ENCODE measurements at places on chromosomes 6 and 20. TPM values are rescaled to one million over a fixed set of nuclear protein-coding genes. Genes with fewer than 3 reads are reported as not detected.
A peak's percentile ranks its signal among the peaks of the same experiment; 100 is the strongest.

GRCh38 chr6:137919837-137920730 lies 53.0 kb downstream of the TNFAIP3 start:
- DNase-seq: no peak

DNA sequence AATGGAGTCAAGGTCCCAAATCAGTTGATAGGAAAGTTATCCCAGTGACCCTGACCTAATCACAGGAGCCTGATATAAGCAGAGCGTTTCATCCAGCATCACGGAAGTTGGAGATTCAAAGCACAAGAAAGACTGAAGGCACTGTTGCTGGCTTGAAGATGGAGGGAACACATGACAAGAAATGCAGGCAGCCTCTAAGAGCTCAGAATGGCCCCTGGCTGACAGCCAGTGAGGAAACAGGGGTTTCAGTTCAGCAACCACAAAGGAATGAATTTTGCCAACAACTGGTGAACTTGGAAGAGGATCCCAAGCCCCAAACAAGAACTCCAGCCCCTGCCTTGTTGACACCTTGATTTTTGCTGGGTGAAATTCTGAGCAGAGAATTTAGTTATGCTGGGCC lies 778.5 kb downstream of the MAFB start:
- DNase-seq: no peak

- DNase-seq: no peak
These were observed 55.4 kb upstream of the TULP4 start for GRCh38 chr6:158256746-158257424.

DNA sequence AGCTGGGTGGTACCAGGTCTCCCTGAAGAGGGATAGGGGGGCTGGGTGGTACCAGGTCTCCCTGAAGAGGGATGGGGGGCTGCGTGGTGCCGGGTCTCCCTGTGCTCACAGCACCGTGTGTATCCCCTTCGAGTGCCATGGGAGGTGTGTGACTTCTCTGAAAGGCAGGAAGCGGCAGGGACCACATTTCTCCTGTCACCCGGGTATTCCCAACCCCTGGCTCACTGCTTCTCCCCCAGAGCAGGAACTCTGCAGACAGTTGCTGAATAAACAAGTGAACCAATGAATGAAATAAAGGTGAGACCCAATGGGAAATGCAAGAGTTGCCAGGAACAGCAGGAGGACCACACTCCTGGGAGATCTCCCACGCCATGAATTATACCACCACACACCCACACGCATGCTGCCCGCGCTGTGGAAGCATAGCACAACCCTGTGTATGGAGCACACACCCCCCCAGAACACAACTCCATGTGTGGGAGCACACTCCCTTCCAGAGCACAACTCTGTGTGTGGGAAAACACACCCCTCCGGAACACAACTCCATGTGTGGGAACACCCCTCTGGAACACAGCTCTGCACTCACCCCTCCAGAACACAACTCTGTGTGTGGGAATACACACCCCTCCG lies 50.7 kb downstream of the RNASET2 start:
- DNase-seq: peak; percentile 49

DNA sequence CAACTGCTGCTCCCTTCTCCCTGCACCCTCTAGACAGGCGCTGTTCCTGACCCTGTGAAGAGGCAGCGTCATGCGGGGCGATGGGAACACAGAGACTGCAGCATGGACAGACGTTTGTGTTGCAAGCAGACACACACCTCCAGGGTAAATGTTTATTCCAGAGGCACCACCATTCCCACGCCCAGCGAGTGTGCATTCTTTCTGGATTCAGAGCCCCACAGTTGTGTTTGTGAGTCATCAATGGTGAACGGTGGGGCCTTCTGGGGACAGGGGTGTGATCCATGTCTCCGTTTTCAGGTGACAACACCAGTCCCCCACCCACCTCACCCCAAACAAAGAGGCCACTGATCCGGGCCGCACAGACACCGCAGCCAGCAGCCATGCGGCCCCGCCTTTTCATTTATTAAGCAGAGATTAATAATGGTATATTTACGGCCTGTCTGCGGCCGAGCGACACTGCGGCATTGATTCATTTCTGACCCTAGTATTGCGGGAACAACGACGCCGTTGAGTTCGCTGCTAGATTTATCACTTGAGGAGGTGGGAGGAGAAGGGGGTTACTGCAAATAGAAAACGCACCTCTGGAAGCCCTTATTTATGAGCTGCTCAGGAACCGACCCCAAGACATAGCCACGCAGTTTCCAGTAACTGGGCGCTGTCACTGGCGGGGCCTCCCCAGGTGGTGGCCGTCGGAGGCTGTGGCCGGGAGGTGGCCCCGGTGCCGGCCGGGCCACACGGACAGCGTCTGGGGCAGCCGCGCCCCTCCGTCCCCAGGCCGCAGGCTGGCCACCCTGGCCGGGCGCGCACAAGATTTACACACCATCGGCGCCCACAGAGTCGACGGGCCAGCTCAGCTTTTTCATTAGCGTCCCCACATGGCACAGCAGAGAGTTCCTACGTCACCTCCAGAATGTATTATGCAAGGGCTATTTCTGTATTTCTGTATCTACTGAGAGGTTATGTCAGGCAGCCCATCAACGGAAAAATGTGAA lies 367.6 kb downstream of the THBS2 start:
- DNase-seq: no peak

DNA sequence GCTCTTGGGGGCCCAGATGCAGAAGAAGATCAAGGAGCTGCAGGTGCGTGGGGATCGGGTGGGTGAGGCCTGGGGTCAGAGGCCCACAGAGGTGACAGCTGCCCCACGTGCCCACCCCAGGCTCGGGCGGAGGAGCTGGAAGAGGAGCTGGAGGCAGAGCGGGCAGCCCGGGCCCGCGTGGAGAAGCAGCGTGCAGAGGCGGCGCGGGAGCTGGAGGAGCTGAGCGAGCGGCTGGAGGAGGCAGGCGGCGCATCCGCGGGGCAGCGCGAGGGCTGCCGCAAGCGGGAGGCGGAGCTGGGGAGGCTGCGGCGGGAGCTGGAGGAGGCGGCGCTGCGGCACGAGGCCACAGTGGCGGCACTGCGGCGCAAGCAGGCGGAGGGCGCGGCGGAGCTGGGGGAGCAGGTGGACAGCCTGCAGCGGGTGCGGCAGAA lies 41.5 kb downstream of the MYH7B start:
- no peak for DNase-seq

DNA sequence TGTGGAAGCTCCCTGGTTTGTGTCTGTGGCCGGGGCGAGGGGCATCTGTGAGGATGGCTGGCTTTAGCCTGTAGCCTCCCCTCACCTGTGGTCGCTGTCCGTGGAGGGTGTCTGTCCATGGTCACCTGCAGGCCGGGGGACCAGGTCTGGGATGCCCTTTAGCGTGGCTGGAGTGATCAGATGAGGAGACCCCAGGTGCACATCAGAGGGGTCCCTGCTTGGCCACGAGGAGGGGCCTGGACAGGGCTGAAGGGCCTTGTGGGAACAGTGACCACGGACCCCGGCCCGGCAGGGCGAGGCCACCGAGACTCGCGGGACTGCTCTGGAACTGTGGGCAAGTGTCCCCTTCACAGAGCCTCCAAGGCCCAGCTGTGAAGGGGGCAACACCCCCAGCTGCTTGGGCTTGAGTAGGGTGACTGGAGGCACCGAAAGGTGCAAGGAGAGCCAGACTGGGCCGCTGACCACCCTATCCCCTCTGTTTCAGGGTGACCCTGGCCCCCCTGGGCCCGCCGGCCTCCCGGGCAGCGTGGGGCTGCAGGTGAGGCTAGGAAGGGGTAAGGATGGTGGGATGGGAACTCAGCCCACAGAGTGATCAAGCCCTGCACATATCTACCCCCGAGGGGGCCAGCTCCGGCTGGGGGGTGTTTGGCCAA lies 8.6 kb downstream of the COL9A3 start:
- no peak for DNase-seq

DNA sequence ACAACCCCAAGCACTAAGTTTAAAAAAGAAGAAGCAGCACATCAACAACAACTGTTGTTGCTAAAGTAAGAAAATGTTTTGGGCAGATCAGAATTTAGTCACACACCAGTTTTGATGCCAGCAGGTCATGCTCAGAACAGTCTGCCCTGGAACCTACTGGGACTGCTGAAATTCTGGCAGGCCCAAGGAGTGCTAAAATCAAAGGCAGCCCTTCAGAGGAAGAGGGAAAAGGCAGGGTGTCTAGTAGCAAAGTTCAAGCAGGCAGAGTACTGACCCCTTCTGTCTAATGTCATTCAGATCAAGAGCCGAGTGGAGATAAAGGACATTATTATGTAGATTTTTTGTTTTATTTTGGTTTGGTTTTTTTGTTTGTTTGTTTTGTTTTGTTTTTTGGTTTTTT lies 96.6 kb upstream of the LOC128125822 start:
- no peak for DNase-seq

- no peak for DNase-seq
These were observed 99.9 kb downstream of the L3MBTL3 start for GRCh38 chr6:130118236-130118635.

DNA sequence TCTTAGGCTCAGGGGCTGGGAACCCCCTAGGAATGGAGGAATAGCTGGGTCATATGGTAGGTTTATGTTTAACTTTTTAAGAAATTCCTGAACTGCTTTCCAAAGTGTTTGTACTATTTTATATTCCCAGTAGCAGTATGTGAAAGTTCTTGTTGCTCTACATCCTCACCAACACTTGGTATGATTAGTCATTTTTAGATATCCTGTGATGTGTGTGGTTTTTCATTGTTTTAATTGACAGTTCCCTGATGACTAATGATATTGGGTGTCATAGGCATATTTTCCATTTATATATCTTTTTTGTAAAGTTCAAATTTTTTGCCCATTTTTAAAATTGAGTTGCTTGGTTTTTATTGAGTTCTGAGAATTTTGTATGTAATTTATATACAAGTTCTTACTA lies 72.3 kb downstream of the SLC16A10 start:
- DNase-seq: no peak

- DNase-seq: no peak
These were observed 115.9 kb downstream of the OTOR start for GRCh38 chr20:16864069-16864468.

GRCh38 chr6:70686548-70687133 lies 19.0 kb downstream of the SMAP1 start:
- DNase-seq: no peak

GRCh38 chr20:21503345-21503744 lies 10.5 kb downstream of the NKX2-2 start:
- no peak for DNase-seq

GRCh38 chr6:27296106-27296783 lies 15.8 kb downstream of the POM121L2 start:
- no peak for DNase-seq

DNA sequence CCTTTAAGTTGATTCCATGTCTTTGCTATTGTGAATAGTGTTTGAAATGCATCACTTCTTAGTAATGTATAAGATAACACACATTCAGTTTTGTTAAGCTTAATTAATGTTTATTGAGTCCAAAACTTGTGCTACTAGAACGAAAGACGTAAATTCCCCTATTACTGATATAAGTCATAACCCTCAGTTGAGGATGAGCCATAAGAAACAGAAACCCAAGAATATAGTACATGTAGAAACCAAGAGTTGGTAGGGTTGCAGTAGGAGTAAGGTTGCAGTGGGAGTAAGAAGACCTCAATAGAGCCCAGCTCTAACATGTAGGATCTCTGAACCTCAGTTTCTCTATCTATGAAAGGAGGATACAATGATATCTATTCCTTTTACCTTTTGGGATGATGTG lies 19.3 kb downstream of the CITED2 start:
- DNase-seq: no peak

GRCh38 chr6:111250791-111251354 lies 163.6 kb downstream of the SLC16A10 start:
- no peak for DNase-seq

GRCh38 chr6:100388868-100389519 lies 75.7 kb downstream of the SIM1 start:
- DNase-seq: no peak

GRCh38 chr20:63628246-63628975 lies 1.5 kb upstream of the GMEB2 start:
- DNase-seq: peak; percentile 73

GRCh38 chr20:50027611-50028105 lies 44.9 kb downstream of the SNAI1 start:
- peak; percentile 85 for DNase-seq

Gene PHACTR3
- total RNA-seq: 0.86 TPM

Gene BACH2
- 0.82 TPM for total RNA-seq

Gene MAP1LC3A
- 111 TPM for total RNA-seq

Gene ITPR3
- 6.2 TPM for total RNA-seq

Gene ERVFRD-1
- total RNA-seq: not detected

Gene ELOVL4
- total RNA-seq: 1.4 TPM

Gene RAB44
- total RNA-seq: not detected

Gene LSM14B
- total RNA-seq: 26.8 TPM

Gene PTCRA
- total RNA-seq: 1.6 TPM

Gene SLPI
- total RNA-seq: 306 TPM

Gene NOTCH4
- 16.2 TPM for total RNA-seq

Gene LHFPL5
- not detected for total RNA-seq

Gene TBXT
- total RNA-seq: not detected

Gene TCF21
- total RNA-seq: 16.5 TPM

Gene PRDM1
- total RNA-seq: 1.9 TPM

Gene GUCA1A
- not detected for total RNA-seq

Gene CRISP3
- total RNA-seq: not detected
